Esophagus squamous epithelium (tissue), 5 donors: ENCODE measurements at places on chromosomes 16 and 17.

GRCh38 chr16:78892951-78893733 lies 707.4 kb downstream of the MAF start:
- no peak for DNase-seq

DNA sequence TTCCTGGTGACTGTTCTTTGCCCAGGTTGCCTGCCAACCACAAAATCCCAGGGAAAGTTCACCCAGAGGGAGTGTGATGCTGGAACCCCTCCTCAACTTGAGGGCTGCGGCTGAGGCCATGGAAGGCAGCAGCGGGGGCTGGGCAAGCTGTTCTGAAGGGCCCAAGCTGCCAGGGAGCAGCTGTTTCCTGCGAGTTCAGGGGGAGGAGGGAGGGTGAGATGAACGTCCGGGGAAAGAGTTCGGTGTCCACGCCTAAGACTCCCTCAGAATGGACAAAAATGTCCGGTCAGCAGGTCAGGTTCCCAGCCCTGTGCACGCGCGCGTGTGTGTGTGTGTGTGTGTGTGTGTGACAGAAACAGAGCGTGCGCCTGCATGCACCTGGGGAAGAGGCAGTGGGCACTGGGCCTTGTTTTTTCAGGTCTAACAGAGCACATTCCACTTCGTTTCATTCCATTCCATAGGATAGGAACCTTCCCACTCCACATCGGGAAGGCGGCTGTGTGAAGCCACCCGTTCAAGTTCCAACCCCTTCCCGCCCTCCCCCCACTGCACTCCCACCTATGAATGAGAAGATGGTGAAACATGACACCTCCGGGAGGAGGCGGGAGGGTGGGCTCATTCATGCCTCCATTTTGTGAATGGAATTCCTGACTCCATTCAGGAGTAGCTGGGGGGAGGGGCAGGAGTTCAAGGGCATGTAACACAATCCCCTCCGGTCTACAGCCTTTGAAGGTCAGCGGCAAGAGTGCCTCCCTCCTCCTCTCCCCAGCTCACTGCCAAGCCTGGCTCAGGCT lies 15.7 kb downstream of the ETV4 start:
- no peak for DNase-seq

GRCh38 chr16:31428279-31428597 lies at the start of gene COX6A2:
Gene COX6A2, minus strand, starts transcription at chr16:31428360. Its CDS starts 35 bp downstream, at chr16:31428325.
- DNase-seq: no peak

GRCh38 chr16:88553739-88554138 lies 16.5 kb upstream of the ZC3H18 start:
- DNase-seq: no peak

DNA sequence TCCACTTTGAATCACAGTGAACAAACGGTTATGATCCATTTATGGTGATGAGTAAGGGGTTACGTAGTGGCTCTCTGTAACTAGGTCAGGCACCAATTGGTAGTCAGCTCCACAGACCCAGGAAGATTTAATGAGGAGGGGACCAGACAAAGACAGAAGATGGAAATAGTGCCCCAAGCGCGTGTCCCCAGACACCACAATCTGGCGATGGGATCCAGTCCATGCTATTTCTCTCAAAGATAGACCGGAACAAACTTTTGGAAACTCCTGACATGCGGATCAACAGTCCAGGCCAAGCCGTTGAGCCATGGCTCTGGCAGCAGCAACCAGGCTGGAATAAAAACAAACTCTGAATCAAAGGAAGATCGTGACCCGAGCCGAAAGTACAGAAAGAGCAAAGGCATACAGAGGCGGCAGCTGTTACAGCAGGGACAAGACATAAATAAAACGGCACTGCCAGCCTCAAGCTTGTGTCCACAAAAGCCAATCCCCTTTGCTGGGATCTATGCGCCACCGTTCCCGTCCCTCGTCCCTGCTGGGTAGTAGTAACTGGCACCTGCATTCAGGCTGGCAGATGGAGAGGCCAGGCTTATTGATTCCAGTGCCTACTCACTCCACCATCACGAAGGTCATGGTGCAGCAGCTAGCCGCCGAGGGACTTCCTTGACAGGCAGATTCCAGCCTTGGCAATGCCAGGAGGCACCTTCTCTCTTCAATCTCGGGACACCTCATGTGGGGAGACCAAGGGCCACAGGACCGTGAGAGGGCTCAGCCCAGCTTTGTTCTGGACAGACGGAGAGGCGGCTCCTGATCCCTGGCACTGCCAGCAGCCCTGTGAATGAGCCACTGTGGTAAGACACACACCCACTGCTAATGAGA lies 50.2 kb downstream of the CDH11 start:
- no peak for DNase-seq

- DNase-seq: no peak
Observed at GRCh38 chr17:61856035-61856434, 7.3 kb downstream of the BRIP1 start.

DNA sequence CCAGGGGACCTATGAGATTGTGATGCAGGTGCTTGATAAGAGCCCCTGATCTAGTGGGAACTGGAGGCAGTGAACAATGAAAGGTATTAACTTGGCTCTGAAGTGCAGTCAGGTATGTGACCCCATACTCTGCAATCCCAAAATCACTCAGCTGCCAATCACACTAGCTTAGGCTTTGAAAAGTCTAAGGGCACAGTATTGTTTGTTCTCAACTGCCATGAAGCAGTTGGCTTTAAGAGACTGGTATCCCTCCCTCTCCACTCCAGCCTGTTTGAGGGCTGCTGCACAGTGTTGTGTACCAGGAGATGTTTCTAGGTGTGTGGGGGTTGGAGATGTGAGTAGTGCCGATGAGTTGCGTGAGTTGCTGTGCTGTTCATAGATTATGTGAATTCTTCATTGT lies 2.4 kb downstream of the YPEL2 start:
- no peak for DNase-seq

- DNase-seq: no peak
Observed at GRCh38 chr17:78147315-78147998, 1.3 kb downstream of the C17orf99 start.

DNA sequence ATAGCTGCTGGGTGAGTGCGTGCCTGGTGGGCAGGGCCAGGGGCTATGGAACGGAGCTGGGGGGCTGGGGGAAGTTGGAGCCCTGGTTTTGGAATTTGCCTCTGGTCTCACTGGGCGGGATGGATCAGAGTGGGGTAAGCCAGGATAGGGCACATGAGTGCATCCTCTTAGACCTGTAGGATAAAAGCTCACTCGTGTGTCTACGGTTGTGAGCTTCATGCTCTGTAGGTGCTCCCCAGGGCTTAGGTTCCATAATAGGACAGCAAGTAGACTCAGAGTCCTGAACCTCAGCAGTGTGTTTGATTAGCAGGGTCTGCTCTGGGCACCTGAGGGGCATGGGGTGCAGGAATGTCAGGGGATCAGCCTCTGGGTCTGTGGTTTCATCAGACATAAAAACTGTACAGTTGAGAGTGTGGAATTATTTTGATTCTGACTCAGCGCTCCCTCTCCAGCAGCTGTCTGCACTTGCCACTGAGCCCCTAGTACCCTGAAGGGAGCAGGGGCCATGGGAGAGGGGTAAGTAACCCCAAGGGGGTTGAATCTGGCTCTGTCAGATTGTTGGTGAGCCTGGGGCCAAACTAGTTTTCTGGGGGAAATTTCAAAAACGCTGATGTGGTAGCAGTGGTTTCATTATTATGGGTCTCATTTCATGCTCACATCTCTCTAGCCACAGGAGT lies 84.2 kb upstream of the LGALS9 start:
- no peak for DNase-seq
